Activated gamma-delta T cell treated with anti-CD3 and anti-CD28 coated beads, Interleukin-2, amount 50 U/mL, for 16 hours (primary cell): ENCODE measurements at places on chromosomes 16 and 17.

GRCh38 chr16:87383505-87384161 is at the start of gene FBXO31:
Gene FBXO31 (minus strand): TSS chr16:87383776. CDS start chr16:87383744, 32 bp downstream.
- peak; percentile 83 for DNase-seq

DNA sequence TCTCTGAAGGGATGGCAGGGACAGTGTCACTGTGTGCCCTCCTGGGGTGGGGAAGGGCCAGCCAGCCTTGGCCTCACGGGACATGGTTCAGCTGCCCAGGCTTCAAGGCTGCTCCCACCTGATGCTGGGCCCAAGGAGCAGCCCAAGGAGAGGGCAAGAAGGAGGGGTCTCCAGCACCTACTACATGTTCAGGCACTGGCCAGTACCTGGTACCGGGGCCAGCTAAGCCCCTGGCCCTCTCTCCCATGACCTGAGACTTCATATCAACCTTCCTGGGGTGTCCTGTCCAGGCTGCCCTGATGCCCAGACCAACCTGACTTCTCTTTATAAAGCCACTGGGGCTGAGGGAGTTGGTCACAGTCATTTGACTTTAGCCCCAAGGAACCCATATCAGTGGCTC is 1.3 kb downstream of the USH1G start:
- DNase-seq: no peak

GRCh38 chr17:64109400-64109799 is 20.5 kb downstream of the ERN1 start:
- DNase-seq: no peak

- peak; percentile 43 for DNase-seq
Observed at GRCh38 chr17:3683054-3683511, 12.9 kb downstream of the P2RX5 start.

DNA sequence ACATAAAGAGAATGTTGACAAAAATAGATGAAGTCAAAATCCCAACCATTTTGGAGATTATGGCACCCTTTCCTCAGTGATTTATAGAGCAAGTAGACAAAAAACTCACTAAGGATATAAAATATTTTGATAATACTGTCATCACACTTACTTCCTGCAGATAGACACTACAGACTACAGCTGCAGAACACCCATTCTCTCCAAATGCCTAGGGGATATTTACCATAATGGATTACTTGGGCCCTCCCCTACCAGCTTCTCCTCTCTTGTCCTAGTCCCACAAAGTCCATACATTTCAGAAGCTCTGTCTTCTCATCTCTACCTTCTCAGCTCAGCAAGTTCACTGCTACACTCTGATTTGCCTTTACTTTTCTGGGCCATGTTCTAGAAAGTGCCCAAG is 37.2 kb upstream of the CCNF start:
- no peak for DNase-seq

- no peak for DNase-seq
Observed at GRCh38 chr16:25051406-25052150, 36.4 kb upstream of the ARHGAP17 start.

DNA sequence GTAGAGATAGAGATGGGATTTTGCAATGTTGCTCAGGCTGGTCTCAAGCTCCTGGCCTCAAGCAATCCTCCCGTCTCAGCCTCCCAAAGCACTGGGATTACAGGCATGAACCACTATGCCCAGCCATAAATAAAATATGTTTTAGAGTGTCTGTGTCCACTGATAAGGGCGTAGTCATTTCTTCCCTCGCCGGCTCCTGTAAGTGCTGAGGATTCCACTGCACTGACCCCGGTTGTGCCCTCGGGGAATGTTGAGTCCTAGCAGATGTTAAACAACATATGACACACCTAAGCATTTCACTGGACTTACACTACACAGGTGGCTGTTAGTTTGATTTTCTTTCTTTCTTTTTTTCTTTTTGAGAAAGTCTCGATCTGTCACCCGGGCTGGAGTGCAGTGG is 5.6 kb upstream of the SHMT1 start:
- no peak for DNase-seq
